Kasumi-1 (cell line): ENCODE measurements at places on chromosomes 6 and 20.

- no peak for DNase-seq
These were observed 252.3 kb upstream of the KCNG1 start for GRCh38 chr20:51275181-51275580.

DNA sequence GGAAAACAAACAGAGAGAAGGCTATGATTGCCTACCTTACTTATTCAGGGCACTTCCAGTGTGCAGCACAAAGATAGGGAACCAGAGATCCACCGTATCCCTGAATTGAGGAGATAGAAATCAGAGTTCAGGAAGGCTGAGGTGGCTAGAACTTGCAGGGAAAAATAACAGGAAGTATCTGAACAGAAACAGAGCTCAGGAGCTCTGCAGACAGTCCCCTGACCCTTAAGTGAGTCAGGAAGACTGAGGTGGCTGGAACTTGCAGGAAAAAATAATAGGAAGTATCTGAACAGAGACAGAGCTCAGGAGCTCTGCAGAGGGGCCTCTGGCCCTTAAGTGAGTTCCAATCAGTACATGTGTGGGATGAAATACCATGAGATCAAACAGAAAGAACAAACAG lies 65.4 kb downstream of the RPRD1B start:
- DNase-seq, result peak; percentile 10

DNA sequence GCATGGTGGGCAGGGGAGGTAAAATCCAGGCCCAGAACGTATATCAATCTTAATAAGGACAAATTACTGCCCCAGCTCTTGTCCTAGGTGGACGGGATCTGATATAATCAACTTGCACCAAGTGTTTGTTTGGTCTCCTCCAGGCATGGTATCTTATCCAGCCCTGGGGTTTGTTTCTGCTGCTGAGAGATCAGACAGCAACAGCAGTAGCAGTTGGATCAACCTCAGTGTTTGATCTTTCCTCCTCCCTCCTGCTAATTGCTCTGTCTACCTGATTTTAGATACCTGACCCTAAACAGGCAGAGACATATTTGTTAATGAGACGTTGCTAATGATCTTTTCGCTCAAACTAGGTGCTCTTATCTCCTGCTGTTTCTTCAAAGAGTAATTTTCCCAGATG lies 100.4 kb upstream of the BACH2 start:
- DNase-seq, result no peak

DNA sequence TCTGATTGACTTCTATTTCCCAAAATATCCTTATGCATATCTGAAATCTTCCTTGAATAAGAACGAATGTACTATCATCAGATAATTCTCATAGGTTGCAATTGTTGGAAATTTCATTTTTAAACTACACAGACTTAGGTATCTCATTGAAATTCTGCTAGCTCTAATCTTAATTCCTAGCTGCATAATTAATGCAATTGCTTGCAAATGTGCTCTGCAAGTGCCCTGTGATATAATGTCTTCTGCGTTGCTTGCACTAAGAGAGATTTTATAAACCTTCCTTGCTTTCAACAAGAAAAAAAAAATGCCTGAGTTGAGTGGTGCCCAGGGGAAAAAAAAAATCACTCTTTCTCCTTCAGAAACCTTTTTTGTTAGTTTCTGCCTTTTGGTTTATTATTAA lies 354.9 kb downstream of the TFAP2A start:
- DNase-seq, result no peak

DNA sequence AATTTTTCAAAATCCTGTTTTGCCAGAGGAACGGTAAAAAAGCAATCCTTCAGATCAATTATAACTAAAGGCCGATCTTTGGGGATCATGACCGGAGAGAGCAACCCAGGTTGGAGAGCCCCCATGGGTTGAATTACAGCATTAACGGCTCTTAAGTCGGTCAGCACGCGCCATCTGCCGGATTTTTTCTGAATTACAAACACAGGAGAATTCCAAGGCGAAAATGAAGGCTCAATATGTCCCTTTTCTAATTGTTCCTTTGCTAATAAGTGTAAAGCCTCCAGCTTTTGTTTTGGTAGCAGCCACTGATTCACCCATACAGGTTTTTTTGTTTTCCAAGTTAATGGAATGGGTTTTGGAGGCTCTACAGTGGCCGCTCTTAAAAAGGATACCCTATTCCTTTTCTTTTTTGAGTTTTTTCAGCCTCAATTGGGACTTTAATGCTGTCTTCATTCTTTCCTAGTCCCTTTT lies 16.9 kb upstream of the PTCRA start:
- DNase-seq, result peak; percentile 65

DNA sequence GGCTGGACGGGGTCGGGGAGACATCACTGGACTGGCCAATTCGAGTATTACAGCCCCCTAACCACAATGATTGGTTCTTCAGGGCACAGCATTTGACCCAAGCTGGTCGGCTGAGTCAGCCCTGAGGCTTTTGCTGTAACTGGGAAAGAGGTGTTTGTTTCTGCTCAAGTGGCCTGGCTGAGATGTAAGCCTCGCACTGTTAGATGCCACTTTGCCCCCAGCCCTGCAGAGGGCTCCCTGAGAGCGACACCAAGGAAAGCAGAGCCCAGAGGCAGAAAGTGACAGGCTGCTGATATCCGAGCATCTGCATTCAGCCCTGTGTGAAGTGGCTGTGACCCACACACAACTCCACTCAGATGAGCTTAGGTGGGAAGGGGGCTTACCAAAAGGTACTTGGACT lies 19.4 kb downstream of the ERGIC3 start:
- peak; percentile 69 for DNase-seq

DNA sequence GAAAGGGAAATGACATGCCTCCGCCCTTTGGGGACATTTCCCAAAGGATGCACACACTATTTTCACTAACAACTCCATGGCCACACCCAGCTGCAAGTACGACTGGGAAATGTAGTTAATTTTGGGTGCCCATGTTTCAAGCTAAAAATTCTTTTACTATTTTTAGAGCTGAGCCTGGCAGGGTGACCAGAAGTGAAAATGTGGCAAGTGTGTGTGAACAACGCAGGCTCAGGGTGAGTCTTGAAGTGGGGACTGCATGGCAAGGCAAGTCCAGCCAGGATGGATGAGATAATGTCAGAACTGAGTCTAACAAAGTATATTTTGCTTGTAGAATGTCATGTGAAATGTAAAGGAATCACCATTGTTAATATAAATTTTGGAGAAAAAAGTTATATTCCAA lies 17.0 kb upstream of the CD109 start:
- no peak for DNase-seq

DNA sequence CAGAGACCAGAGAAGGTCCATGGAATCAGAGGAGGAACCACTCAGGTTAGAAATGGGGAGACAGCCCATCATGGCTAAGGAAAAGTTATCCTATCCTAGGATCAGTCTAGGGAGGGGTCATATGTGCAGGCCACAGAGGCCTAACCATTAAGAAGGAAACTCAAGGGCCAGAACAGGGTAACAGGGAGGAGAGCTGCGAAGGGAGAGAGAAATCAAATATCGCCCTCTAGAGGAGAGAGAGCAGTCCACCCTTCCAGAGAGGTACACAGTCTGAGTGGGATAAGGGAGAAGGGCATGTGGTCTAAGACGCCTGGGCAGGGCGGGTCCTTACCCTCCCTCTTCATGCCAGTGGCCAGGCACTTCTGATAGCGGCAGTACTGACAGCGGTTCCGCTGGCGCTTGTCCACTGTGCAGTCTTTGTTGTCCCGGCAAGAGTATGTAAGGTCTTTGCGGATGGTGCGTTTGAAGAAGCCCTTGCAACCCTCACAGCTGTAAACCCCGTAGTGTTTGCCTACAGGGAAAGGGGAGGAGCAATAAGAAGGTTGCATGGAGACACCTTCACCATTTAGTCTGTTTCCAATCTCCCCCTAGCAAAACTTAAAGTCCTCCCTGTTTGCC lies 2.9 kb downstream of the RXRB start:
- peak; percentile 92 for DNase-seq

DNA sequence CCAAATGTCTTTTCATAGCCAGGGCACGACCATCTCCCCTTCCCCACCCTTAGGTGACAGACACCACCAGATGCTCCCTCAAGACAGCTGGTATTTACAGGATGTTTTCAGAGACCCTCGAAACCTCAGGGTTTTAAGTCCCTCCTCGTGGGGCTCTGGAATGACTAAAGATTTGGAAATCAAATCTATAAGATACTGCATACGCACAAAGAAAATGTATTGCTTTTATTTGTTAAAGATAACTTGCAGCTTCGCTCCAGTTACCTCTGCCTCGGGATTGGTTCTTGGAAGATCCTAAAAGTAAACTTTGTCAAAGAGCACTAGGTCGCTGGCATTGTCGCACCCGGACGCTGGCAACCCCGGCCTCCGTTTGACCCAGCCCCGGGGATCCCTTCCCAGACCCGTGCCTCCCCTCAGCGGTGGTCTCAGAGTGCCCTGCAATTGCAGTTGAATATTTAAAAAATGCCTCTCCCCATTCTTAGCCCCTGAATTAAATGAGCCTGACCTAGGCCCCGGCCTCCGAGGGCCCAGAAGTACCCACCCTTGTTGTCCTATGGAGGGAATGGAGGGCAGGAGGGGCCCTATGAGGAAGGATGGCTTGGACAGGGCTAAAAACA lies 7.1 kb downstream of the PAX1 start:
- DNase-seq, result no peak

- DNase-seq, result no peak
These were observed 24.7 kb upstream of the BLCAP start for GRCh38 chr20:37552415-37552814.

DNA sequence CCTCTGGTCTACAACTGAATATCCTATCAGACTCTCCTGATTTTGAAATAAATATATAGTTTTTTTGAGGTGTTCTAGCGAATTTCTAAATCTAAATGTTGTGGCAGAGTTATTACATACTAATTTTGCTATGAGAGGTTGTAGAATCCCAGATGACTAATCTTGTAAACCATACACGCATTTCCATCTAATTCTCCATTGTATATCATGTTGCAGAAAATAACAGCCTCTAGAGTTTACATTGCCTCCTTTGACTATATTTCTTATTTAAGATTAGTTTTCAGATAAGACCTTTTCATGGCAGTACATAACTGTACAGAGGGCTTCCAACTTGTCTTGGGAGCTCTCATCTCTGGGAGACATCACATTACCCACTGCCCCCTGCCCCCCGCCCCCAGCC lies 22.9 kb downstream of the PTPN1 start:
- no peak for DNase-seq

DNA sequence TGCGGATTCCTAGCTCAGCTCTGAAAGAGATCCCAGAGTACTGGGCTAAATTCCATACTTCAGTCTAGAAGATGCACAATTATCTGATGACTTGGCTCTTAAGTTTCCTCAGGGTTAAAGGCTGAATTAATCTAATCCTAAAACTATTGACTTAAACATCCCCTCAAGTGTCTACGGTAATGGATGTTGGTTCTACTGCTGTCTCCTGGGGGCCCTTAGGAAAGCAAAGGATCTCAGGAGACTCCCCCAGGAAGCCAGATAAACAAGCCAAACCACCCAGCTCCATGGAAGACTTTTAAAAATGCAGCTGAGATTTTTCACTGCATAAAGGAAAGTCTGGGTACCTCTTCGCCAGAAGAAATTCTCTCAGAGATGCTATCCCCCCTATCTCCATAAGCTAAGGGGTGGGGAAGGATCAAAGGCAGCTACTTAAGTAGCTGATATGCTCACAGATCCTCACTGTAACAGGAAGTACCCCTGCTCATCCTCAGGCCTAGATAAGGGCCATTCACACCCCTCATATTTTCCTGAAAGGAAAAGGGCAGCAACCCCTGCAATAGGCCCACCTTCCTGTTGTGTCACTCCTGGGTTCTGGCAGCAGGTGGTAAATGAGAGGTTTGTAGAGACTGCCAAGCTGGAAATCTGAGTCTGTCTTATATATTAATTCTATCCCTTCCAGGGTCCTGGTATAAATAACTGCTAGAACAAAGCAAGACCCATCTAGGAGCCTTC lies 9.3 kb downstream of the NDRG3 start:
- peak; percentile 23 for DNase-seq

GRCh38 chr6:101403216-101403945 lies 9.9 kb downstream of the GRIK2 start:
- DNase-seq, result no peak

- DNase-seq, result no peak
These were observed 39.0 kb upstream of the JARID2 start for GRCh38 chr6:15206887-15207286.

- DNase-seq, result no peak
These were observed 299.6 kb downstream of the TAF4 start for GRCh38 chr20:61765871-61766654.

GRCh38 chr20:48198929-48199451 lies 413.7 kb upstream of the SULF2 start:
- DNase-seq, result no peak

- DNase-seq, result no peak
These were observed 89.2 kb upstream of the EXOC2 start for GRCh38 chr6:782141-782540.

- no peak for DNase-seq
These were observed 9.1 kb upstream of the PBOV1 start for GRCh38 chr6:138227316-138227781.
